ENCODE measurements at places on chromosomes 2 and 18. TPM values are rescaled to one million over a fixed set of nuclear protein-coding genes. Genes with fewer than 3 reads are reported as not detected.

PTMA gene
- total RNA-seq, result 1,778 TPM

CGREF1 gene
- total RNA-seq, result 2.7 TPM

TTN gene
- total RNA-seq, result 0.73 TPM

NDUFB3 gene
- total RNA-seq, result 162 TPM

CHRNG gene
- total RNA-seq, result not detected

RBM44 gene
- total RNA-seq, result 0.69 TPM

- no peaks in the 10 kb centered on the region for H3K36me3 ChIP-seq
- peaks cover 2% of the 10 kb centered on the region for H3K27me3 ChIP-seq
- no peak overlapping the region for H3K27ac ChIP-seq
Observed at GRCh38 chr2:239765911-239766310, 259.2 kb downstream of the NDUFA10 start.

DNA sequence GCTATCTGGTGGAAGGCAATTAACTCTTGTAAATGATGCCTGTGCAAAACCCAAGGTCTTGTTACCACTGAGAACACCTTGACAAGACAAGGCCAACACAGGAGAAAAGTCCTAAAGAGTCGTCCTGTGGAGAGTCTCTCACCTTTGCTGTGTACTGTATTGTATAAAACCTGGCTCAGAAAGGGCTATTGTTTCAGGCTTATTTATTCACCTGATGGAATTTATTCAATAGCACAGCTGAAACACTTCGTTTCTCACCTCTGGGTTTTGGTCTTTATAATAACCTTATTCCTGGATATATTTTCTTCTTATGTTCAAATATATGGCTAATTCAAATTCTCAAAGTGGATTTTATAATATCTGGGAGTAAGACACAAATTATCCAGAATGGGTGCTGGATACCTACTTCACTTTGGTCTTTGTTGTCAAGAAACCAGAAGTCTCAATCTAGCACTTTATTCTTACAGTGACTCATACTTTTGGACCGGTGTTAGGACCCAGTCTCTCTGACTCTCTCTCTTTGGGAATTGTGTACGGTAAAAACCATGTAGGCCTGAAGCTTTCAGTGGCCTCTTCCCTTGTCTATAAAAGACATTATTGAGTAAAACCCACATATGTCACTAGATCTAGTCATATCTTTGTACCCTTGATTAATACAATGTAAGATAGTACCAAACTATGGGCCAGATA lies 16.1 kb upstream of the STAT4 start:
- no peak overlapping the region for H3K4me3 ChIP-seq
- no peaks in the 10 kb centered on the region for H3K36me3 ChIP-seq
- H3K27me3 ChIP-seq, result no peaks in the 10 kb centered on the region
- H3K4me1 ChIP-seq, result peaks cover 27% of the 10 kb centered on the region
- DNase-seq, result no peak

DNA sequence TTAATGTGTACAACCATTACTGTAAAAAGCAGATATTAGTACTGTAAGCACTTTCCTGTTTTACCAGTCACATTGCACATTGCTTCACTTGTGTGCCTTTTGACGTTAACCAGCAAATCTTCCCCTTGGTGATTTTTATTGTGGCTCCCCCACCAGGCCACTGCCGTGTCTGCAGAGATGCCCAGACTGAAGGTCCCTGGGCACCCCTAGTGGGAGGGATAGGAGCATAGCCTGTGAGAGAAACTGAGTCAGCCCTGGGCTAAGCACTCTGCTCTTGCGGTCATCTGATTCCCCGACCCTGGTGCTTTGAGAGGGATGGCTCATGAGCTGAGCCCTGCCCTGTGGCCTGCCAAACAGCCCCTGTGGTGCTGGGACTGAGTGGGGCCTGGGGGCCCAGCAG lies 73.4 kb downstream of the INPP4A start:
- no peak overlapping the region for H3K27ac ChIP-seq
- H3K36me3 ChIP-seq, result peaks cover 10% of the 10 kb centered on the region
- H3K4me1 ChIP-seq, result peaks cover 44% of the 10 kb centered on the region
- H3K27me3 ChIP-seq, result no peaks in the 10 kb centered on the region
- no peak overlapping the region for H3K4me3 ChIP-seq
- DNase-seq, result peak; percentile 72

DNA sequence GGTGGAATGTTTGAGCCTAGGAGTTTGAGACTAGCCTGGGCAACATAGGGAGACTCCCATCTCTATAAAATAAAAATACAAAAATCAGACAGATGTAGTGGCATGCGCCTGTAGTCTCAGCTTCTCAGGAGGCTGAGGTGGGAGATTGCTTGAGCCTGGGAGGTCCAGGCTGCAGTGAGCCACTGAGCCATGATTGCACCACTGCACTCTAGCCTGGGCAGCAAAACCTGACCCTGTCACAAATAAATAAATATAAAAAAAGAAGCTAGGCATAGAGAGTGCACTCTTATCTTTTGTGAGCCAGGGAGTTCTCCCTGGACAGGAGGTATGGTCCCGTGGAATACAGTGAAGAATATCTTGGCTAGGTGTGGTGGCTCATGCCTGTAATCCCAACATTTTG lies 11.0 kb upstream of the KYNU start:
- no peak overlapping the region for H3K27ac ChIP-seq
- no peaks in the 10 kb centered on the region for H3K36me3 ChIP-seq
- H3K27me3 ChIP-seq, result no peaks in the 10 kb centered on the region
- H3K4me3 ChIP-seq, result no peak overlapping the region

- no peaks in the 10 kb centered on the region for H3K27me3 ChIP-seq
- H3K4me1 ChIP-seq, result peaks cover 12% of the 10 kb centered on the region
- no peak overlapping the region for H3K27ac ChIP-seq
- no peaks in the 10 kb centered on the region for H3K36me3 ChIP-seq
- no peak for DNase-seq
Observed at GRCh38 chr2:11933854-11934253, 187.4 kb downstream of the LPIN1 start.

- no peaks in the 10 kb centered on the region for H3K36me3 ChIP-seq
- no peak overlapping the region for H3K4me3 ChIP-seq
- no peak for DNase-seq
- peaks cover 2% of the 10 kb centered on the region for H3K27me3 ChIP-seq
Observed at GRCh38 chr18:53911200-53911599, 313.3 kb downstream of the MBD2 start.

- H3K4me1 ChIP-seq, result peaks cover 3% of the 10 kb centered on the region
- peaks cover 2% of the 10 kb centered on the region for H3K27me3 ChIP-seq
- no peak overlapping the region for H3K27ac ChIP-seq
- H3K36me3 ChIP-seq, result no peaks in the 10 kb centered on the region
- no peak for DNase-seq
Observed at GRCh38 chr2:26491563-26492167, 13.7 kb upstream of the OTOF start.

- H3K4me1 ChIP-seq, result no peaks in the 10 kb centered on the region
- no peaks in the 10 kb centered on the region for H3K27me3 ChIP-seq
- no peak overlapping the region for H3K4me3 ChIP-seq
- DNase-seq, result no peak
- no peak overlapping the region for H3K27ac ChIP-seq
- no peaks in the 10 kb centered on the region for H3K36me3 ChIP-seq
Observed at GRCh38 chr2:99787769-99788382, 298.1 kb upstream of the REV1 start.

- H3K36me3 ChIP-seq, result no peaks in the 10 kb centered on the region
- H3K27ac ChIP-seq, result peak overlapping the region; percentile 18
- no peak overlapping the region for H3K4me3 ChIP-seq
- DNase-seq, result no peak
Observed at GRCh38 chr2:69589973-69590652, 53.4 kb downstream of the AAK1 start.

DNA sequence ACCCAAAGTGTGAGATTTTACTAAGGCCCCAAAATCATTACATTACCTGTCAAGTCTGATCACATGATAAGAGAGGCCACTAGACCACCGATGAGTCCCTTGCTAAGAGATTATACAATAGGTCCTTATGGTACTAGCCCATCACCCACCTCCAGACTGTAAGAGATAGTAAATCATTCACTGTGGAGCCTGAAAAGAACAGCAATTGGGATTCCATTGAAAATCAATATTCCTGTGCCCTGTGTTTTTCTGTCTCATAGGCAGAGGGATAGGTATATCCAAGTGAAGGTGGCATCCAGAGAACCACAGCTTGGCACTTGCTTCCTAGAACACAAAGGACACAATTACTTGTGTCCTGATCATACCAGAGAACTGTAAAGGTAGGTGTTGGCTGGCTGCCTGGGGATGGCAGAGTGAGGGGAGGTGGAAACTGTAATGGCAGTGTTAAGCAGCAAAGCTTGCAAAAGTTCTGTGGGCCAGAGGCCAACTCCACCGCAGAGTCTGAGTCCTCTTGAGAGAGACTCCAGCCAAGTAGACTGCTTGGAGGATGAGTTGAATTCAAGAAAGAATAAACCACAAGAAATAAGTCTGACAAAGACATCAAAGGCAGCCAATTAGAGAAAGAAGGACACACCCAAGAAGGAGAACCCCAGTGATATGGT lies 102.0 kb upstream of the PIEZO2 start:
- no peaks in the 10 kb centered on the region for H3K4me1 ChIP-seq
- no peak for DNase-seq
- H3K4me3 ChIP-seq, result no peak overlapping the region
- H3K36me3 ChIP-seq, result no peaks in the 10 kb centered on the region

GRCh38 chr18:41390309-41390708 lies 564.7 kb upstream of the PIK3C3 start:
- H3K27ac ChIP-seq, result no peak overlapping the region
- no peaks in the 10 kb centered on the region for H3K36me3 ChIP-seq
- H3K4me1 ChIP-seq, result no peaks in the 10 kb centered on the region
- H3K27me3 ChIP-seq, result no peaks in the 10 kb centered on the region
- no peak for DNase-seq
- H3K4me3 ChIP-seq, result no peak overlapping the region

DNA sequence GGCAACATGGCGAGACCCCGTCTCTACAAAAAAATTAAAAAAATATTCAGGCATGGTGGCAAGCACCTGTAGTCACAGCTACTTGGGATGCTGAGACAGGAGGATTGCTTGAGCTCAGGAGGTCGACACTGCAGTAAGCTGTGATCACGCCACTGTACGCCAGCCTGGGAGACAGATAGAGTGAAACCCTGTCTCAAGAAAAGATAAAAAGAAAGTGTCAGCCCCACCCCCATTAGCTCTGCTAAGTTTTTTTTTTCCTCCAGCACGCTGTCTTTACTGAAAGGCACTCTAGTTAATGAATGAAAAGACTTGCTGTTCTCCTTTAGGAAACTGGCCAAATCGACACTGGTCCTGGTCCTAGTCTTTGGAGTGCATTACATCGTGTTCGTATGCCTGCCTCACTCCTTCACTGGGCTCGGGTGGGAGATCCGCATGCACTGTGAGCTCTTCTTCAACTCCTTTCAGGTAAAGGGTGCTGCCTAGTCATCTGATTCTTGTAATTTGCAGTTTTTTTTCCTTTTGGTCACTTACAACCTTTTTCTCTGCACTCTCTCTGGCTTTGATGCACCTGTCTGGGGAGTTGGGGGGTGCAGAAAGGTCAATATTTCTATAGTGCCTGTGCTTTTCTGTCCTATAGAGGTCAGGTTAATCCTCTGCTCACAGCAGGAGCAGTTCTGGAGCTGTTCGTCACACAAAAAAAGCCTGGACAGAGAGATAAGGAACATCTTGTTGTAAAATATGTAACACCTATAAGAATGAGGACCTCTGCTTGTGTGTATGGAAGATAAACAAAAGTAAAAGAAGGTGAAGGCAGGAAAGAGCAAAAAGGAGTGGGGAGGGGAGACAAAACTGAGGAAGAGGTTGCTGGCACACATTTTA lies 82.3 kb downstream of the PTH2R start:
- no peak overlapping the region for H3K27ac ChIP-seq
- H3K4me3 ChIP-seq, result no peak overlapping the region
- no peaks in the 10 kb centered on the region for H3K27me3 ChIP-seq
- H3K4me1 ChIP-seq, result no peaks in the 10 kb centered on the region
- no peak for DNase-seq

GRCh38 chr2:138476940-138477339 lies 24.6 kb upstream of the SPOPL start:
- H3K4me3 ChIP-seq, result no peak overlapping the region
- H3K36me3 ChIP-seq, result no peaks in the 10 kb centered on the region
- H3K27ac ChIP-seq, result no peak overlapping the region
- DNase-seq, result no peak
- H3K27me3 ChIP-seq, result no peaks in the 10 kb centered on the region
- no peaks in the 10 kb centered on the region for H3K4me1 ChIP-seq

DNA sequence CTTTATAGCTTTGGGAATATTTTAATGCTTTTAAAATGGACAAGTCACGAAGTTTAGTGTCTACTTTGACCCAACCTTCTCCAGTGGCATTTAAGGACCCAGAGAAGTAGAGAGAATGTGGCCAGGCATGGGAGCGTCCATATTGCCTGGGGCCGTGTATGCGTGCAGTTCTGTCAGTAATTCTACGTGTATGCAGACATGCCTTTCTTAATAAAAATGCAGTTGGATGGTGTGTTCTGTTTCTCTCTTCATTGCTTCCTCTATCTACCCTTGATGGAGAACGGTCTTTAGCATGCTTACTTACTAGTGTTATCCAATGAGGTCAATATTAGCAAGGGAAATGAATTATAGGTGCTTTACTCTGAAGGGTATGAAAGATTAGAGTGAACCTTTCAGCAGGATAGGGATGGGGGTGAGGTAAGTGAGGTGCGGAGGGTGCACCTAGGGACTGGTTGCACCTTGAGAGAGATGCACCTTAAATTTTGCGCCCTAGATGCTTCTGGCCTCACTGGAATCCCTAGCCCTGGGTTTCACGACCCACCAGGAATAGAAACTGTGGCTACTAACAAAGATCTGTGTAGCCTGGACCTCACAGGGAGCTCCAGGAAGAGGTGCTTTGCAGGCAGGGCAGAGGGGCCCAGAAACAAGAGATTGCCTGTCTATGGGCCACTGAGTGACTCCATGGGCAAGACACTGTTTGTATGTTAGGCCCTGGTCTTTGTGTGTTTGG lies 194.3 kb downstream of the MYCN start:
- no peaks in the 10 kb centered on the region for H3K27me3 ChIP-seq
- DNase-seq, result no peak
- H3K4me1 ChIP-seq, result no peaks in the 10 kb centered on the region
- no peak overlapping the region for H3K4me3 ChIP-seq
- no peak overlapping the region for H3K27ac ChIP-seq

DNA sequence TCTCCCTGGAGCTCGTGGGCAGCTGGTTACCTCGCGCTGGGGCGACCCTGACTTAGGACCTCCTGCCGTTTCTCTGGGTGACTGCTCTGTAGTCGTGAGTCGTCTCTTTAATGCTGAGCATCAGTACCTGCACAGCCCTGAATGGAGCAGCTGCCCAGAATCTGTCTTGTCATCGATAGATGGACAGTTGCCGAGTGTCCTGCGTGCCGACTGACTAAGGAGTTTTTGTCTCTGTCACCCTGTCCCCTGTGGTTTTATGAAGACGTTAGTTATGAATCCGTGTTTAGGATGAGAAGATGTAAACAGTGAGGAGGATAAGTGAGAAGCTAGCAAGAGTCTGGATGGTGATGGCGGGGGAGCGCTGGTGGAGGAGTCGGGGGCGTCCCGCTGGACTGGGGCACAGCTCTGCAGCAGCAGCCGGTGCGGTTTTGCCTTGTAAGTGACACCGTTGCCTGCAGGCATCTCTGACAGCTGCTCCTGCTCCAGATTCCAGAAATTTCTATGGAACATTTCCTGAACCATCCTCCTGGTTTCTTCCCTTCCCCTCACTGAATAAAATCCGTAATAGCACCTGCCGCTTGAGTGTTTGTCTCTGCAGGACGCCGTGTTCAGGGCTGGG lies 13.3 kb downstream of the AGAP1 start:
- peaks cover 35% of the 10 kb centered on the region for H3K27me3 ChIP-seq
- no peaks in the 10 kb centered on the region for H3K36me3 ChIP-seq
- no peak overlapping the region for H3K4me3 ChIP-seq
- peaks cover under 1% of the 10 kb centered on the region for H3K4me1 ChIP-seq
- no peak for DNase-seq
- H3K27ac ChIP-seq, result no peak overlapping the region

Measured in activated CD4-positive, alpha-beta memory T cell treated with anti-CD3 and anti-CD28 coated beads for 36 hours (primary cell).